ENCODE measurements at places on chromosomes 16 and 17.

DNA sequence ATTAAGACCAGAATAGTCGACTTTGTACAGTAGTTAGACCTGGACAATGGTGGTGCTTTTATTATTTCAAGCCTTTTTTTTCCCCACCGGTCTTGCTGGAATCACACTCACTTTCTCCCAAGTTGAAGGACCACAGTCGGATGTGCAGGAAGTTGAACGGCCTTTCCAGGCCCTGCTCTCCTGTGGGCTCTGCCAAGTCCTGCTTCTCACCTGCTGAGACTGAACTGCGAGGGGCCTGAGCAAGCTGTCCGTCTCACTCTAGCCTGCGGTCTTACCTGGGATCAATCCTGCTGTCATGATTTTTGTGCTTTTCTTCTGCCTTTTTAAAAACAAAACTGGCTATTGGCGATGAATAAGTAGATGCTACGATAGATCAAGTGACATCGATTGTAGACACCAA is 1.3 kb downstream of the TLCD3A start:
- no peak for DNase-seq

GRCh38 chr16:74275031-74275636 is 21.5 kb upstream of the PSMD7 start:
- DNase-seq = no peak

GRCh38 chr17:34424814-34425491 is 61.9 kb upstream of the CCL1 start:
- DNase-seq = no peak

DNA sequence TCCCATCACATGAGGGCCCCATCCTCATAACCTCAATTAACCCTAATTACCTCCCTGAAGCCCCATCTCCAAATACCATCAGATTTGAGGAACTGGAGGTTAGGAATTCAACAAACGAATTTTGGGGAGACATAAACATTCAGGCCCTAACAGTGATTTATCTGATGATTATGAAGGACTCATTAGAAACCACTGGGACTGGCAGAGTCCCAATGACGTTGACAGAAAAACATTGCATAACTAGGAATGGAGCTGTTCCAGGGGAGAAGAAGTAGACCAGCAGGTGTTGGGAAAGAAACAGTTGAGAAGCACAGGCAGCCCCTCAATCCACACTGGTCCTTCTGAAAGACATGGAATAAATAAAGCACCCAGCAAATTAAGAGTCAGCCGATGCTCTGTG is 282.0 kb downstream of the MAP2K4 start:
- no peak for DNase-seq

DNA sequence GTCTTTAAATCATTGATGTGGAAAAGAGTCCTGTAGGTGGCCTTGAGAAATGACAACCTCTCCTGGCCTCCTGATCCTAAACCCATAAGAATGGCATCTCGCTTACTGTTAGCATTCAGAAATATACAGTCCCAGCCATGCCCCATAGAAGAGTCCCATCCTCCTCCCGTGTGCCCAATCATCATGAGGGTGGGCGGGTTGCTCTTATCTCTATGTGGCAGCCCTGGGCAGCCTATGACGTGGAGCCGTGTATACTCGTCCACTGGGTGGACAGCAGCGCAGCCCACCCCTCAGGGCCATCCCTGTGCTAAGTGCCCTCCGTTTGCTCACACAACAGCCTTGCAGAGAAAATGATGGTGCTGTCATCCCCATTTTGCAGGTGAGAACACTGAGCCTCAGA is 105.3 kb downstream of the AMFR start:
- DNase-seq = no peak

GRCh38 chr16:23944381-23944780 is 108.6 kb downstream of the PRKCB start:
- DNase-seq = no peak

GRCh38 chr17:72681844-72682243 is 410.6 kb downstream of the SLC39A11 start:
- no peak for DNase-seq

GRCh38 chr17:77424585-77425344 is 284.0 kb downstream of the SEC14L1 start:
- DNase-seq = no peak

GRCh38 chr17:17054636-17055035 is 12.4 kb downstream of the MPRIP start:
- DNase-seq = no peak

GRCh38 chr16:69917739-69918138 is 33.4 kb upstream of the CLEC18A start:
- DNase-seq = no peak

- no peak for DNase-seq
Observed at GRCh38 chr17:33981711-33982601, 273.1 kb upstream of the CCL2 start.
